ENCODE measurements at places on chromosomes 5 and 9.

- no peak for DNase-seq
Observed at GRCh38 chr5:148418511-148418910, 34.8 kb downstream of the FBXO38 start.

DNA sequence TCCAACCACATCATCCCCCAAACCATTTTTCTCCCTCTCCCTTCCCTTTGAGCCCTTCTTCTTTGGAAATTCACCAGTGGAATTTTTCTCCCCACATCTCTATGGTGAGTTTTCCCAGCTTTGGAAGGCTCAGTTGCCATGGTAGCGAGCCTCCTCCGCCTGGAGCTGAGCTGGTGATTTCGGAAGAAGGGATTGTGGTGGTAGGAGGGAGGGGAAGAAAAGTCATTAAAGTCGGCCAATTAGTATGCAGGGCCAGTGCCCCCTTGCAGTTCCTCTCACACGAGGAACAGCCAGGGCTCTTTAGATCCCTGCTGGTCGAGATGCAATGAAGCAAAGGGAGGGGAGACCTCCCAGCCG, 322.0 kb downstream of the NTRK2 start:
- no peak for DNase-seq

DNA sequence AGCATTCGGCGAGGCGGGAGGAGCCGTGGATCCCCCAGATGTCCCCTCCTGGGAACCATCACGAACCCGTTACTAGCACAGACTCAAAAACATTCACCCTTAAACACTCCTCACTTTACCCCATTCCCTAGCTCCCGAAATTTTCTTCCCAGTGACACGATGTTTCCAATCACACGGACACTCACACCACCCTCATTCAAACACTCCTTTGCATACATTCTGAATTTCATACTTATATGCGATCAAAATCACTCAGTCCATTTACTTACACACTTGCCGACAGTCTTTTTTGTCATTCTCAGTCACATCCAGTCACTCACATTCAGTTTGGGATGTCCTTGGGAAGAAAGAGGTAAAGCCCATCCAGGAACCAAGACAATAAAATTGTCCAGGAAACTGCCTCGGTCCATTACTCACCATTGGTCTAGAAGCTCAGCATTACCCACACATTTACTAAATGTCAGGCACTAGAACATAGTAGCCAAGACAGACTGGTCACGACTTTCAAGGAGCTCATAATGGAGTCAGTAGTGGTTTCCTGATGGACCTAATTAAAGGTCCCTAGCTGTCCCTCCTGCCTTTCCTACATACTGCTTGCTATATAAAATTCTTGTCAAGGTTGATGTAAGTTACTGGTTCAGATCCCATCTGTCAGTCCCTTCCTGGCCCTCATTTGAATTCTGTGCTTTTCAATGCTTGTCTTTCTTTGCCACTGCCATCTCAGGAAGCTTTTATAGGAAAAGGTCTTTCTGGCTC, 574 bp downstream of the SLC35A4 start:
- DNase-seq: no peak

GRCh38 chr9:93319992-93320500, 131.4 kb upstream of the FAM120A start:
- DNase-seq: peak; percentile 33

DNA sequence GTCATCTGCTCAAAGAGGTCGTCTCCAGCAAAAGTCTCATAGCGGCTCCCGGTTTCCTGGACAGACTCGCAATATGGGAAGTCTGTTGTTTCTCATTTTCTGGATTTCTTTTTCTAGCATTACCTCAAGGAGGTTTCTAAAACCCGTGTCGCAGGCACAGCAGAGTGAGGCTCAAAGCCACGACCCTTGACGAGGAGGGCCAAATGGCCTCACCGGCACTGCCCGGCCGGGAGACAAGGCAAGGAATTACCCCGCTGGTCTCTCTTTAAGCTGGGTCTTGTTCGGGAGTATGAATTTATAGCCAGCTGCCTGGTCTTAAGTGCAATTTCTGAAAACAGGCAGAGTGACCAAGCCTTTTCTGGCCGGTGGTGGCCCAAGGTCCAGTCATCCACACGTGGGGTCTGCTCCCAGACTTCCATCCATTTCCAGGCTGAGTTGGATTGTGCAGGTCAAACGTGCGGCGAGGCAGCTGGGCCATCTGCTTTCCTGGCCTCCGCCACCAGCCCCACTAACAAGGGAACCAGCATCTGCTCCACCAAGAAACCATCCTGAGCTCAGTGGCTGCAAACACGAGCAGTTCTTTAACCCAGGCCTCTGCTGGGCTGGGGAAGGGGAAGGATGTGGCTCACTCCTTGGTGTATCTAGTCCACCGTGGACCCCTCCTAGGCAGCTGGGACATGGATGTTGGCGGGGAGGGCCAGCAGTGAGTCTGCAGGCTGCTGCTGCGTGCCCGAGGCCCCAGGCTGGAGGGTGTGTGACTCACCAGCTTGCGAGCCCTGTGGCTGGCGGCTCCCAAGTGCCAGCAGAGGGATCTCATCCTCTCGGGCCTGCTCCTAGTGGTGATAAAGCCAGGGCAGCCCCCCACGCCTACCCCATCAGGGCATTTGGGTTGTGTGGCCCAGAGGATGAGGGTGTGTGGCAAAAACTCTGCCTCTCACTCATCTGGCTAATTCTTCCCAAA, 55.6 kb upstream of the COL5A1 start:
- peak; percentile 38 for DNase-seq
